ENCODE measurements at places on chromosomes 13 and 19.

GRCh38 chr19:33781415-33781935 is 15.2 kb upstream of the KCTD15 start:
- H3K36me3 ChIP-seq = no peaks in the 10 kb centered on the region
- peaks cover 4% of the 10 kb centered on the region for H3K27me3 ChIP-seq
- H3K4me3 ChIP-seq = no peak overlapping the region
- H3K27ac ChIP-seq = no peak overlapping the region
- H3K4me1 ChIP-seq = peaks cover 14% of the 10 kb centered on the region

DNA sequence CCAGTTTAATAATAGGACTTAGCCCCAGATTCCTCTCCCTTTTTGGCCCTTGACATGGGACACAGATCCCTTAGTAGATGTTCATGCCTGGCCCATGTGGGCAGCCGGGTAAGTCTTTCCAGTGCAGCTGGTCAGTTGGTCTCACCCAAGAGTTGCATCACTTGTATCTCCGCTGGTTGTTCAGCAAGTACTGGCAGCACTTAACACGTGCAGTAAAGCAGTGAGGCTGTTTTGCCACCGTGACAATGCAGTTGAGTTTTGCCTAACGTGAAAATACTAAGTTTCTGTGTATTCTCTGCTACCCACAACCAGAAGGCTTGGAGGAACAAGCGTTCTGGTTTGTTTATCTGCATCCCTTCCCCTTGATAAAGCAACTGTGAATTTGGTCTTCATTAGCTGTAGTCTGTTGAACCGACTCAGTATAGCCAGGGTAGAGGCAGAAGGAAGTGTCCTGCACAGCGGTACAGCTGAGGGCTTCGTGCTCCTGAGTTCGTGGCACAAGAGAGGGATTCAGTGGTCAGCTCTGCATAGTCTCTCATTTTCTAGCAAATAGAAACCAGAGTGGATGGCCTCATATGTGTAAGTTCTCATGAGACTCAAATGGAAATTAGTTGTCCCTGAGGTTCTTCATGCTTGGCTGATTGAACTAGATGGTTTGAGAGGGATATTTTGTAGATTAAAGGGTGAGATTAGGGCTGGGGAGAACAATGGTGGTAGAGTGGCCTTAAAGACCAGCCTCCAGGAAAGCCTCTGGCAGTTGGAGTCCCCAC is 50.3 kb downstream of the ARHGEF7 start:
- H3K4me1 ChIP-seq = no peaks in the 10 kb centered on the region
- H3K27me3 ChIP-seq = no peaks in the 10 kb centered on the region
- H3K4me3 ChIP-seq = no peak overlapping the region
- H3K27ac ChIP-seq = no peak overlapping the region
- DNase-seq = no peak
- H3K36me3 ChIP-seq = peaks cover 2% of the 10 kb centered on the region

DNA sequence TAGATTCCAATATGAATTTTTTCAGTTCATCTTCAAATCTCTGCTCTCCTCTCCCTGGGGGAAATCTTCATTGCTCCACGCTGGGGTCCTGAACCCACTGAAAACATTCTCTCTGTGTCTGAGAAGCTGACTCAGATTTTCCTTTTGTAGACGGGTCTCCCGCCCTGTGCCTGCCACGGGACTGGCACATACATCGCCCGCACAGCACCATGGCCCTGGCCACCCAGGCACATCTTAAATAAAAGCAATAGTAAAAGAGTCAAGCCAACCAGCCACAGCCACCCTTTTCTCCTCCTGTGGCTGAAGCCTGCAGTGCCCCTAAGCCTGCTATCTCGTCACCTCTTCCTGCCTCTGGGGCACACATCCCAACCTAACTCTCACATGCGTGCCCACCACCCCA is 301.2 kb downstream of the ZNF536 start:
- H3K27ac ChIP-seq = no peak overlapping the region
- H3K4me3 ChIP-seq = no peak overlapping the region
- no peaks in the 10 kb centered on the region for H3K4me1 ChIP-seq
- no peaks in the 10 kb centered on the region for H3K27me3 ChIP-seq
- H3K36me3 ChIP-seq = no peaks in the 10 kb centered on the region

DNA sequence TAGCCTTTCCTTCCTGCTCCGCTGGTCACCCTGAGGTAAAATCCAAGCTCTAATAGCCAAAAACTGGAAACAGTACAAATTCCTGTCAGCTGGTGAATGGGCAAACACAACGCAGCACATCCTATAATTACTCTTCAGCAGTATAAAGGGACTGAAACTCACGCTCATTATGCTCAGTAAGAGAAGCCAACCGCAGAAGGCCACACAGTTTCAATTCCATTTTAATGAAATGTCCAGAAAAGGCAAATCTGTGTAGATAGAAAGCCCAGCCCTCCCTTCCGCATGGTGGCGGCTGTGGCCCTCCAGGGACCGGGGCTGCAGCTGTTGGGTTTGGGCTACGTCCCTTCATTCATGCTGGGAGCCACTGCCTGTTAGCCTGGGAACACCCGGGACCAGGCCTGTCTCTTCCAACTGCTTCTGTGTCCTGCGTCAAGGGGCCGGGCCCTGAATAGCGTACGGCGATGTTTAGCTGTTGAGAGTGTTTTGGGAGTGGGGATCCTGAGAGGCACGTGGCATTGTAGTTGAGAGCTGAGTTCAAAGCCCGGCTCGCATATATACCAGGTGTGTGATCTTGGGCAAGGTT is 23.5 kb downstream of the NKPD1 start:
- H3K27ac ChIP-seq = no peak overlapping the region
- H3K36me3 ChIP-seq = peaks cover 6% of the 10 kb centered on the region
- H3K4me3 ChIP-seq = no peak overlapping the region
- no peaks in the 10 kb centered on the region for H3K4me1 ChIP-seq
- H3K27me3 ChIP-seq = no peaks in the 10 kb centered on the region

DNA sequence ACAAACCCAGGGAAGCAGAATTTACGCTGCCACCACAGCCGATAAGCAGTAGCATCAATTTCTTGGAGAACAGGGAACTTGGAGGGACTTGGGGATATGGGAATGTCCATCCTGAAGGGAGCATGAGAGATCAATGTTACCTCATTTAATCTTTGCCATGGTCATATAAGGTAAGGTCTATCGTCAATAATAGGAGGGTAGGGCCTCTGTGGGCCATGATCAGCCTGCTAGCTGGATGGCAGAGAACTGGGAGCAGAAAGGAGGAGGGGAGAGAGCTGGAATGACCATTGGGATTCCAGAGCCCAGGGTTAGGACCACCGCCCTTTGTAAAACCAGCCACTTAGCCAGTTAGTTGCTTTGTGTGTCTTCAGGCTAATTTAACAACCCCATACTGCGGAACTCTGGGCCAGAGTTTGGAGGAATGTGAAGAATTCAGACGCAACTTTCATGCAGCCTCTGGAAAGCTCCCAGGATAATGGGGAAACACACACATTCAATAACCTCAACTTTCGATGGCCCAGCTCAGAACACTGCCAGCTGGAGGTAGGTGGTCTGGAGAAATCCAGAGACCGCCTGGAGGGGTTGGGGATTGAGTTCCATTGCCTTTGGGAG is 40.3 kb downstream of the ZNF557 start:
- H3K36me3 ChIP-seq = no peaks in the 10 kb centered on the region
- no peak overlapping the region for H3K4me3 ChIP-seq
- no peak for DNase-seq
- H3K27me3 ChIP-seq = no peaks in the 10 kb centered on the region
- no peak overlapping the region for H3K27ac ChIP-seq

DNA sequence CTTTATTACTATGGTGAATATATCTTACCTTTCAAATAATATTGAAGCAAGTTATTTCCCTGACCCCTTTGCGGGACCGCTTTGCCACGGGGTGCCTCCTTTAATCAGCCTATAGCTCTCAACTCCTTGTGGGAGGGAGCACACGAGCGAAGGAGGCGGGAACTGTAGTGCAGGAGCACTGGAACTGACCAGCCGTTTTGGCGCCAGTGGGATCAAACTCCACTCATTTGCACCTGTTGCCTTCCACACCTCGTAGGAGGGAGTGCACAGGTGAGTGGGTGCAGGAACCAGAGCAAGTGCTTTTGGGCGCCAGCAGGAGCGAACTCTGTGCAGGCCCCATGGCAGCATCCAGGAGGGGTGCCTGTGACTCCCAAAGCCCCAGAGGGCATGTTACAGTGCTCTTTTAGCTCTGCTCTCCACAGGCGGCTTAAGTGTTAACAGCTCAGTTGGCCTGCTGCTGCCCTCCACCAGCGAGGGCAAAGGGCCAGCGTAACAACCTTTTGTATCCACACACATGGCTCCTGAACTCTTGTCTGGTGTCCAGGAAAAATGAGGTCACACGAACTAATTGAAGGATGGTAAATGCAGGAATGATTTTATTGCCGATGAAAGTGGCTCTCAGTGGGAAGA is 206.9 kb downstream of the GGACT start:
- H3K4me3 ChIP-seq = no peak overlapping the region
- no peak for DNase-seq
- no peaks in the 10 kb centered on the region for H3K27me3 ChIP-seq
- H3K4me1 ChIP-seq = no peaks in the 10 kb centered on the region
- no peaks in the 10 kb centered on the region for H3K36me3 ChIP-seq

All from endothelial cell of umbilical vein (primary cell).